ENCODE measurements at places on chromosomes 12 and 14.

DNA sequence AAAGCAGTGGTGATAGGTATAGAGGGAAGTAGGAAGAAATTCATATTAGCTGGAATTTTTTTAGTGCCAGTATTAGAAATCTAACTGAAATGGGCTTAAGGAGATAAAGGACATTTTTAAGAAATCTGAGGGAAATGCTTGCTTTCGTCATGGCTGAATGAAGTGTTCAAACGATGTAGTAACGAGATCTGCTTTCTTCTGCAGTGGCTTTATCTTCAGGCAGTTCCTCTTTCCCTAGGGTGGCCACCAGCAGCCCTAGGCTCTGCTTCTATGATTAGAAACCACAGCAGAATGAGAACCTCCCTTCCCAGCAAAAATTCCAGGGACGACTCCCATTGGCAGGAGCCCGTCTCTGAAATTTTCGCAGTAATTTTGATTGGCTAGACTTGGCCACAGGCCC, 163.9 kb upstream of the FRMD6 start:
- no peak for DNase-seq

- peak; percentile 25 for DNase-seq
These were observed 27.5 kb downstream of the TCHP start for GRCh38 chr12:109927622-109928021.

DNA sequence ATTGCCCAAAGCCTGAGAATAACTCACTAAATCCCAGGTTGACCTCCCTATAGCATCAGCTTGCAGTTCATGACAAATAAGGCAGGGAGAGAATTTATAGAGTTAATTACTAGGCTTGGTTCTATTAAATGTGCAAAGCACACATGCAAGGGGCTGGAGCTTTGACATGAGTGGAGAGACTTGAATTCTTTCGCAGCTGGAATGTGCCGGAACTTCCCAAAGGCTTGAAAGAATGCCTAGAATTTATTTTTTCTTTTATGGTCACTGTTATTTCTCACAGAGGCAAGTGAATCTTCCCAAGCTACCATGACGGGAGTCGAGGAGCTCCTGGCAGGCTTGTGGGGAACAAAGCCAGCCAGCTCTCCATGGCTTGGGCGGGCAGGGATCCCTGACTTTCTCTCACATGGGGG, 95.5 kb upstream of the USP44 start:
- no peak for DNase-seq

DNA sequence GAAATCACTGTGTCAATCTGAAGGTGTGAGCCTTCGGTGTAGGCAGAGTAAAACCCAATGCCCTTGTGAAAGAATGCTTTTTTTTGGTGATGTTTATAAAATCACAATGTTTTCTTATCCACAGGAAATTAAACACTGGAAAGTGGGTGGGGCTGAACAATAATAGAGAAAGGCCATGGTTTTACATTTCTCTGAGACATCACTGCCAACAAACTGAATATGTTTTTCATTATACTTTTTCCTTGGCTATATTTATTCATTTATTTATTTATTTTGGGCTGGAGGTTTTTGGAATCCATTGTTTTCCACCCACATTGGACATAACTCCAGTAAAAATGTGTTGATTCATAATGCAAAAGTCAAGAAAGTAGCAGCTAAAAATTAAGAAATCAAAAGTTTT, 16.9 kb downstream of the LRRK2 start:
- no peak for DNase-seq

DNA sequence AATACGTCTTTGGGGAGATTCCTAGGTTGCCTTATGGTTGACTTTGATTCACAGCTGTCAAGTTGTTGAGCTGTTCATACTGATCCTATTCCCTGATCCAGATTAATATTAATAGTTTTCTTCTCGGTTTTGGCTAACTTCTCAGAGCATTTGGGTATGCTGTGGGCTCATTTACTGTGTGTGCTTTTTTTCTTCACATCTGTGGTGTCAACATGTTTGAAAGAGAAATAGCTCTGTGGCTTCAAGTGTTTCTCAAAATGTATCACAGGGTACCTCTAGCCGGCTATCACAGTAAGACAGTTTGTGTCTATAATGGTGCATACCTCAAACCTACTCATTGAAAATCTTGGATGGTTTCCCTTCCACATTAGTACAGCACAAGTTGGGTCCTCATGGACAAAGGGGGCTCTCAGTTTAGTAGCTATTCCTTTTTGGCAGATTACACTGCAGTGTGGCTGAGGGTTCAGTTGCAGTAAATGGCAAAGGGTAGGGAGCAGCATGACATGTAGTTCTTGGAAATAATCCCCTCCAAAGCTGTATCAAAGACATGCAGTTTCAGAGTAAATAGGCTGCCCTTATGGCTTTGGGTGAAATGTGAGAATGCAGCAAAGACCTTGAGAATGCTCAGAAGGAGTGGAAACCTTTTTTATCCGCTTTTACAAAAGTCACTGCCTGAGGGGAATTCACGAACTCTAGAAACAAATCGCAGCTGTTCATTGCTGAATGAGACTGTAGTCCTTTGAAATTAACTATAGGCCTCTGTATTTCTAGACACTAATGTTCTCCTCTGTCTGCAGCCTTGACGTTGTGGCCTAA, 102.4 kb upstream of the ATF1 start:
- DNase-seq = no peak

GRCh38 chr12:46674800-46675199, 151.0 kb downstream of the SLC38A4 start:
- no peak for DNase-seq

DNA sequence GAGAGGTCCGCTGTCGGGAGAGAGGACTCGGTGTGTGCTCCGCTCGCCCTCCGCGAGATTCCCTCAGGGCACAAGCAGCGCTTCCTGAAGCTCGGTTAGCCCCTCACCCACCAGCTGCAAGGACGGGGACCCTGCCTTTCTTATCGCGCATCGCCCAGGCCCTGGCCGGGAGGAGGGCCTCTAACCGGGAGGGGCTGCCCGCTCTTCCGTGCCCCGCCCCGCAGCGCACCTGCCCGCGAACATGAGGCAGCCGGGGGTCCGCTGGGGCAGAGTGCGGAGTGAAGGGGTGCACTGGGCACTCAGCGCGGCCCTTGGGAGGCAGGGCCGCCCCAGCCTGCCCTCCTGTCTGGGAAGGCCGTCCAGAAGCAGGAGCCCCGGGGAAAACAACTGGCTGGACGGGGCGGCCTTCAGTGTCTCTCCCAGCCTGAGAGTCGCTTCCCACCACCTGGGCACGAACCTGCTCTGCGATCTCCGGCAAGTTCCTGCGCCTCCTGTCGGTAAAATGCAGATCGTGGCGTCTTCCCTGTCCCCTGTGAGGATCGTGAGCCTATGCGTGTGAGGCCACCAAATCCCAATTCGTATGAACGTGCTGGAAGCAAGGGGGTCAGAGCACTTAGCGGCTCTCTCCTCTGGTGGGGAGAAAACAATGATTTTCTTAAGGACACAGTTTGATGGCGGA, 28.0 kb upstream of the ADIPOR2 start:
- peak; percentile 39 for DNase-seq

DNA sequence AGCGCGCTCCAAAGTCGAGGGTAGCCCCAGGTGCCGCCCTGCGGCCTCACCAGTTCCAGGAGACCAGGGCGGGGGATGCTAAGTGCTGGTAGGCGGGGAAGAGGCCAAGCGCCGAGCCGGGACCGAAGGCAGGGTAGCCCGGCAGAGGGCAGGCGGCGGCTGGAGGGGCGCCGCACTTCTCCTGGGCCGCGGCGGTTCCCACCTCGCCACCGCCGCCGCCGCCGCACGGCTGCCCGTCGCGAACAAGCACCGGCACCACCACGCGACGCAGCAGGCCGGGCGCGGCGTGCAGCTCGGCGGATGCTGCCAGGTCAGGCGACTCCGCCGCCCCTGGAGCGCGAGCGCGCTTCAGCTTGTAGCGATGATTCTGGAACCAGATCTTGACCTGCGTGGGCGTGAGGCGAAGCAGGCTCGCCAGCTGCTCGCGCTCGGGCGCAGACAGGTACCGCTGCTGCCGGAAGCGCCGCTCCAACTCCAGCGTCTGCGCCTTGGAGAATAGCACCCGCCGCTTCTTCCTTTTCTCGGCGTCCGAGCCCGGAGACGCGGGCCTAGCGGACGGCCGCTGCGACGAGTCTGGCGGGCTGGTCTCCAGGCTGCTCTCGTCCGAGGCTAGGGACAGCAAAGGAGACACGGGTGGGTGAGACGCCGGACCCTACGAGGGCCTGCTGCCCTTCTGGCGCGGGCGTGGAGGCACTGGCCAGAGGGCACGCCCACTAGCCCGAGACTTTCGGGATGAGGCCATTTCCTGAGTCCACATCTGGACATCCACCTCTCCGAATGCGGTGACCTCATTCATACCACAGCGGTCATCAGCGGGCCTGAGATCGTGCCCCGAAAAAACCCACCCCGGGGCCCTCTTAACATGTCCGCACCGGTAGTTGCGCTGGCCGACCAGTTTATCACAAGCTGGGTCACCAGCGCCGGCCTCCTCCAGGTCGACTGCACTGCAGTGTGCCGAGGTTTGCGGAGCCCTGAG, 1.3 kb downstream of the NKX2-8 start:
- DNase-seq = no peak

DNA sequence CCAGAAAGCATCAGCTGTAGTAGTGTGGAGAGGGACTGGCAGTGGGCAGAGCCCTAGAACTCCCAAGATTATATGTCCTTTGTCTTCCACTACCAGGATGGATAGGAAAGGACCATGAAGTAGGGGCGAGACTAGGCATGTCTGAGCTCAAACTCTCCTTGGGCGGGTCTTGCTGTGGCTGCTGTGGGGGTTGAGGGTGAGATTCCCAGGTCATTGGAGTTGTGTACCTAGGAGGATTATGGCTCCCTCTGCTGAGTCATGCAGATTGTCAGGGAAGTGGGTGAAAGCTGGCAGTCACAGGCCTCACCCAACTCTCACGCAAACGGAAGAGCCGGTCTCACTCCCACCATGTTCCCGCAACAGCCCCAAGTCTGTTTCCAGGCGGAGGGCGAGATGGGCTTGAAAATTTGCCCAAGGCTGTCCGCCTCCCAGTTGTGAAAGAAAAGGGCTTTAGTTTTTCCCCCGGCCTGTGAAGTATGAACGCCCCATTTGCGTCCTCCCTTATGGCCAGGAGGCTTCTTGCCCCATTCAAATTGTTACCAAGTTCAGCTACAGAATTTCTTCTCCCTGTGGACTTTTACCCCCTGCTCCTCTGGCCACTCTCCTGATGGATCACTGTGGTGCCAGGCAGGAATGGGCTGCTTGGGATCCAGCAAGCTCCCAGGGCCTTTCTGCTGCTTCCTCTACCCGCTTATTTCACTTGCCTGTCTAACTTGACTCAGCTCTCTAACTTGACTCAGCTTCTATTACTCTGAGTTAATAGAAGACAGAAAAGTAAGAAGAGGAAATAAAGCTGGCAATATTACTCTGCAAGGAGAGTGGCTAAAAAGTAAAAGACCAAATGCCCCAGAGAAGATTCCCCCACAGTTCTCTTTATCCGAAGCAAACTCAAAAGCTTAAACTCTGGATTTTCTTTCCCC, 159.3 kb downstream of the SLC2A13 start:
- no peak for DNase-seq

DNA sequence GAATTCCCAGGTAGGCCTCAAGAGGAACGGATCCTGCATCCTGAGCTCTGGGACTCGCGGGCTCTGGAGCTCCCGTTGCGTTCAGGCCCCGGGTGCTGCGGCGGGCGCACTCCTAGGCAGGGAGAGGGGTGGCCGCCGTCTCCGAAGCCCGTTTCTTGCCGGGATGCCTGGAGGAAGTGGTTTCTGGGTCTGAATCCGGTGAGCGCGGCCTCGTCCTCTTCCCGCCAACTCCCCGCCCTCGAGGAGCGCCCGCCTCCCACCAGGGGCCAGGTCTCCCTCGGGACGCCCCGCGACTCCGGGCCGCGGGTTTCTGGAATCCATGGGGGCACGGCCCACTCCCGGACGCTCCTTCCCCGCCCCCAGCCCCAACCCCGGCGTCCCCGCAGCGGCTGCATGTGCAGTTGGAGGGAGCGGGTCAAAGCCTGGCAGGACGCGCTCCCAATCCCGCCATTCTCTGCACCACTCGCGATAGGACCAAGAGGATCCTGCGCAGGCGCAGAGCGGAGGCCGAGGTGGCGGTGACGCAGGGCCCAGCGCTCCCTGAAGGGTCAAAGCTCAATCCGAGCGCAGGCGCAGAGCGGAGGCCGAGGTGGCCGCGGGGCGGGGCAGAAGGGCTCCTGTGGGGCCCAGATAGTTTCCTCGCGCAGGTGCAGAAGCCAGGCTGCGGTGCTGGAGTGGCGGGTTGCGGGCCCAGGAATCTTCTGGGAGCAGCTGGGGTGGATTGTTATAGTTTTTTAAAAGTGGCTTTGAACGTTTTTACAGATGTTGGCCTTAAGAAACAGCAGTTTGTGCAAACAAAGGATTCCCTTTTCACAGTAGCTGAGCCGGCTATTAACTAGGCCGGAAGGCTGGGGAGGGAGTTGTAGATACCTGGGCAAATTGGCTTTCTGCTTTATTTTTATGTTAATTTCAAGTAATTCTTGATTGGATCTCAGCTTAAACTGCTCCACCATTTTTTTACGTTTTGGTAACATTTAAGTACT, 796.4 kb downstream of the AACS start:
- no peak for DNase-seq

DNA sequence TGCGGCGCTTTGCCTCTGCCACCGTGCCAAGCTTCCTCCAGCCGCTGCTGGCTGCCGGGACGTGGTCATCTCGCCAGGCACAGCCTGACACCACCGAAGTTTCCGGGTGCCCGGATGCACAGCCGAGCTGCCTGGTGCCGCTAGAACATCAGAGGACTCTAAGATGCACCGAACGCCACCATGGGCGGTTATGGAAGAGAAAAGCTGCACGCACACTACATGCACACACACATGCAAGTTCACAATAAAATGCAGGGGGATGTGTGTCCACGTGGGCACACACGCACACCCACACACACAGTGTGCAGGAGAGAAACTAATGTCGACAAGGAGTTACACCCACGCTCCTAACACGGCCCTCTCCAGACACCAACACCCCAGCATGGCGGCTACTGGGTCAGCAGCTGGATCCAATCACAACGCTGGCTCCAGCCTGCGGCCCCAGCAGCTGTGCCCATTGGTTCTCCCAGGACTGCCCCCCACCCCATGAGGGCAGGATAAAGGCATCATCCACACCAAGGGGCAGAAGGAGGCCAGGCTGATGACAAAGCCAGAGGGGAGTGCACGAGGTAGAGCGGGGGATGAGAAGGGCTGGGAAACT, 82.7 kb downstream of the BCL11B start:
- DNase-seq = no peak

GRCh38 chr14:74491956-74492775, 939 bp downstream of the NPC2 start:
- no peak for DNase-seq

- DNase-seq = no peak
These were observed 9.0 kb downstream of the TNS2 start for GRCh38 chr12:53058674-53059433.

DNA sequence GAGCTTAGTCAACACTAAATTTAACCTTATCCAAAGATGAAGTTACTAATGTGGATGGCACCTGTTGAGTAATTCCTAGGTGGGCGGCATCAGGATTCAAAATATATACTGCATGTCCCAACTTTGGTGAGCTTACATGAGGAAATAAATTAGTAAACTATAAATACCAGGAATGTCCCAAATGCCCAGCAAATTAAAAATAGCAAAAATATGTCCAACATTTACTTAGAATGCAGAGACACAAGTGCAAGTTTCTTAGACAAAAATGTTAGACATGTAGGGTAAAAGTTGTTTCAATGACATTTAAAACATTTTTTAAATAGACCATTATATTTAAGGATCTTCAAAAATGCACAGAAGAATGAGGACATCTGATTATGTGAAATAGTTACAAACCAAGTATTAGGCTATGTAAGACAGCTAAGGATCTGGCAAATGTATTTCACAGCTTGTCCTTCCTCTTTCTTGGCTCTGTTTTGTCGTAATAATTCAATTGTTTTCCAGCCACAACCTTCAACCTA, 115.9 kb downstream of the NAV3 start:
- no peak for DNase-seq

Measured in T-helper 9 cell (primary cell).